ENCODE measurements at places on chromosomes 6 and 20. TPM values are rescaled to one million over a fixed set of nuclear protein-coding genes. Genes with fewer than 3 reads are reported as not detected.

The MDN1 gene
- 53.8 TPM for total RNA-seq

- DNase-seq = no peak
Measured at GRCh38 chr6:3719462-3720308, 31.8 kb downstream of the PXDC1 start.

DNA sequence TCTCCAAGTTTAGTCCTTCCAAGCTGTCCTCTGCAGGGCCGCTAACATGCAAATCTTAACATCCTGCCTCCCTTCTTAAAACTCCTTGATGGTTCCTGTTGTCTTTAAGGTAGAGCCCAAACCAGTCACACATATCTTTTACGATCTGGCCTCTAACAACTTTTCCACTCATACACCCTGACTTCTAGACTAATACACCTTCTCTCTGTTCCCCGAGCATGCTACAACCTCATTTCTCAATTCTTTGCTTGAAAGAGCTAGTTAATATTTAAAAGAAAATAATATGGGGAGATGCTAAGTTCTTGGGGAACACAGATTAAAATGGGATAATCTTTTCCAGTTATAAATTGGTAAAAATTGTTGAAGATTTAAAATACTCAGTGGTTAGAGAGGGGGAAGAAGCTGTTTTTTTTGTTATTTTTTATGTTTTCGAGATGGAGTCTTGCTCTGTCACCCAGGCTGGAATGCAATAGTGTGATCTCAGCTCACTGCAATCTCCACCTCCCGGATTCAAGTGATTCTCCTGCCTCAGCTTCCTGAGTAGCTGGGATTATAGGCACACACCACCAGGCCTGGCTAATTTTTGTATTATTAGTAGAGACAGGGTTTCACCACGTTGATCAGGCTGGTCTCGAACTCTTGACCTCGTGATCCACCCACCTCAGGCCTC is 250.7 kb downstream of the MAFB start:
- no peak for DNase-seq

GRCh38 chr20:36498386-36499179 is 42.7 kb upstream of the MYL9 start:
- DNase-seq = no peak

- DNase-seq = no peak
Measured at GRCh38 chr6:68635706-68636513, 828 bp downstream of the ADGRB3 start.

Measured in activated CD4-positive, alpha-beta T cell treated with anti-CD3 and anti-CD28 coated beads, Interleukin-2, amount 10 ng/mL, durations not matched to agents 7 days and 5 days (primary cell).